Stimulated activated CD8-positive, alpha-beta memory T cell treated with anti-CD3 and anti-CD28 coated beads, Interleukin-7, amount 100 ng/mL, for 1 hour (primary cell): ENCODE measurements at places on chromosomes 3 and 15.

- no peak for DNase-seq
These were observed 190.3 kb downstream of the OPA1 start for GRCh38 chr3:193783166-193783896.

- DNase-seq: no peak
These were observed 43.6 kb upstream of the ATP2B2 start for GRCh38 chr3:10548992-10549391.

- DNase-seq: no peak
These were observed 445.6 kb upstream of the RBMS3 start for GRCh38 chr3:28835249-28835648.

DNA sequence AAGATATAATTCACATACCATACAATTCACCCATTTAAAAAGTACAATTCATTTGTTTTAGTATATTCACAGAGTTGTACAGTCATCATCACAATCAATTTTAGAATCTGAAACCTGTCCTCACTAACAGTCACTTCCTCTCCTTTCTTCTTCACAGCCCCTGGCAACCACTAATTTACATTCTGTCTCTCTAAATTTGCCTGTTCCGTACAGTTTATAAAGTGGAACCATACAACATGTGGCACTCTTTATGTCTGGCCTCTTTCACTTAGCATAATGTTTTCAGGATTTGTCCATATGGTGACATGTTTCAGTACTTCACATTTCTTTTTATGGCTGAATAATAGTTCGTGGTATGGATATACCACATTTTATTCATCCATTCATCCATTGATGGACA is 22.7 kb downstream of the ERICH6 start:
- DNase-seq: no peak

DNA sequence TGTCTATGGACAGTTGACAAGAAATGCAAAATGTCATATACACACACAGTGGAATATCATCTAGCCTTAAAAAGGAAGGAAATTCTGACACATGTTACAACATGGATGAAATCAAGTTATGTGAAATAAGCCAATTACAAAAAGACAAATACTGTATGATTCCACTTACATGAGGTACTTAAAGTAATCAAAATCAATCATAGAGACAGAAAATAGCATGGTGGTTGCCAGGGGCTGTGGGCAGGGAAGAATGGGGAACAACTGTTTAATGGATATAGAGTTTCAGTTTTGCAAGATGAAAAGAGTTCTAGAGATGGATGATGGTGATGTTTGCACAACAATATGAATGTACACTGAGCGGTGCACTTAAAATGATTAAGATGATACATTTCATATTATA is 613.8 kb upstream of the ZNF385D start:
- no peak for DNase-seq

- DNase-seq: no peak
These were observed 844.3 kb upstream of the SEMA6D start for GRCh38 chr15:46872981-46873330.

- no peak for DNase-seq
These were observed 701.8 kb downstream of the ZPLD1 start for GRCh38 chr3:103136621-103137020.

DNA sequence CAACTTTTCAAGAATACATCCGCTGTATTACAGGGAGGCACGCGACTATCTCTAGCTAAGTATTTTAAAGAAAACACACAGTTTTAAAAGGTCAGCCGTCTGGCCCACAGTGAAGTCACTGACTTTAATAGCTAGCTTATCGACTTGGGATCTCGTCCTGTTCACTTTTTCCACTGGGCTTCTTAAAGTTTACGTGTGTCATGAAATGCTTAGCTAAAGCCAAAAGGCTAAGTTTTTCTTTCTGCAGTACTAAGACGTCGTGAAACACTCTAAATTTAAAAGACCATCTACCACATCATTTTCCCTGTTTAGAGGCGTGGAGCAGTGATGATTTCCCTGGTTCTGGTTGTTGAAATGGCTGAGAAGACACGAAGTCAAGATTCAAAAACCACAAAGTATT is 27.1 kb downstream of the LRIG1 start:
- no peak for DNase-seq

GRCh38 chr15:73882761-73883419 is 9.5 kb downstream of the TBC1D21 start:
- no peak for DNase-seq

DNA sequence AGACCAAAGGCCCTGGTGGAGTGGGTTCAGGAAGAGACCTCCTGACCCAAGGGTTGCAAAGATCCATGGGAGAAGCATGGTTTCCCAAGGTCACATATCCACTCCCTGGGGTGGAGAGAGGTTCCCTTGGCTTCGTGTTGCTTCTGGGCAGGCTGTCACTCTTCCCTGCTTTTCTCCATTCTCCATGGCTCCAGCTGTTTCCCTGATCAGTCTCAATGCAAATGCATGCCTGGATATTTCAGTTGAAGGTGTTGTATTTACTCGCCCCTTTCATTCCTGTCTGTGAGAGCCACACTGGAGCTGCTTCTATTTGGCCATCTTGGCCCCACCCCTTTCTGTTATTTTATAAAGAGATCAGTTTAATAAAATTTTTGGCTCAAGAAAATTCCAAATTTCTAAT is 95.0 kb upstream of the PLSCR4 start:
- no peak for DNase-seq

DNA sequence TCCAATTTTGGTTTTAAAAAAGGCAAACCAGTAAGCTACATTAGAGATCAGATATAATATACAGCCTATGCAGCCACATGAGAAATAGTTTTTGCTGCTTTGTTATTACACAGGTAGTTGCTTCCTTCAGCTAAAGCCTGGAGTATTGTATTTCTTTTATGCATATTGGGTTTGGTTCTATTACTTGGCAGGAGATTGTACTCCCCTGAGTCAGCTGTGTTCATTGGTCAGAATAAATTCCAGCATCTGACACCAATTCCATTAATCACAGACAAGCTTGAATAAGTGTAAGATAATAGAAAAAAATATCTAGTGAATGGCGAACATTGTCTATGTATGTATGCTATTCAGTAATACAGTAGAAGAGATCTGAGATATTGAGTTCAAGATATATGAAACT is 26.1 kb upstream of the ZCWPW2 start:
- no peak for DNase-seq

GRCh38 chr15:74315626-74316025 is 51.8 kb downstream of the CYP11A1 start:
- DNase-seq: no peak

- no peak for DNase-seq
These were observed 36.4 kb upstream of the ATP2C1 start for GRCh38 chr3:130857336-130858026.

DNA sequence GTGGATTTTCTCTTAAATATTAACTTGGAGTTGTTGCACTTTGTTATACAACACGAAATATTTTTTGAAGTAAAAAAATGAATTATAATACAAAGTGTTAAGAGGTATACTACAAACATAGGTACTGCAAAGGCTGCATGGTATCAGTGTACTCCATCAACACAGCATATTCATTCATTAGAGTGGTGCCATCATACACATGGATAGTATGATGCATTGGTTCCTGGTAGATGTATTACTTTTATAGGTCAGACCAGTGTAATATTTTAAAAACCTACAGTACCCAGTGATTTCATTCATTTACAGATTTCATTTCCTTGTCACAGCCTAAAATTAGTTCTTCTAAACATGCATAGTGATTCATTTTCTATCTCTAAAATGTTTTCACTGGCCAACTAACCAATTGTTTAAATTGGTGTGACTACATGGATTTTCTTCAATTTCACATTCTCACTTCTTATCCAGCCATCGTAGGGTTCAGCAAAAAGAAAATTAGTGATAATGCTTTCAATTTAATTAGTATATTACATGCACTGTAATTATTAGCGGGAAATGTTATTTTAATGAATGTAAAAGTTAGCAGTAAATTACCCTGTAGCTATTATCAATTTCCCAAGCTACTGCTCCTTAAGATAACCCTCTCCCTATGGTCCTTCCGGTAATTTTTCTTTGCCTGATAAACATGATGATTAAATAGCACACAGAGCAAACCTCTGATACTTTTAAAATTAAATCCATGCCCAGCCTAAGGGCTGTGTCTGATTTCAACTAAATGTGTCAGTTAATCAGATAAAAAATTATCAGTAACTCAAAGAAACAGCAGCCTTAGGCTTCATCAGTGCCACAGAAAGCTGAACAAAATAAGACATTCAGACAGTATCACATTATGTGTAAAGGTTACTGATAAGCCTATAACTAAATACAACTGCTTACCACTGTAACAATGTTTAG is 68.4 kb downstream of the DPH6 start:
- DNase-seq: no peak

DNA sequence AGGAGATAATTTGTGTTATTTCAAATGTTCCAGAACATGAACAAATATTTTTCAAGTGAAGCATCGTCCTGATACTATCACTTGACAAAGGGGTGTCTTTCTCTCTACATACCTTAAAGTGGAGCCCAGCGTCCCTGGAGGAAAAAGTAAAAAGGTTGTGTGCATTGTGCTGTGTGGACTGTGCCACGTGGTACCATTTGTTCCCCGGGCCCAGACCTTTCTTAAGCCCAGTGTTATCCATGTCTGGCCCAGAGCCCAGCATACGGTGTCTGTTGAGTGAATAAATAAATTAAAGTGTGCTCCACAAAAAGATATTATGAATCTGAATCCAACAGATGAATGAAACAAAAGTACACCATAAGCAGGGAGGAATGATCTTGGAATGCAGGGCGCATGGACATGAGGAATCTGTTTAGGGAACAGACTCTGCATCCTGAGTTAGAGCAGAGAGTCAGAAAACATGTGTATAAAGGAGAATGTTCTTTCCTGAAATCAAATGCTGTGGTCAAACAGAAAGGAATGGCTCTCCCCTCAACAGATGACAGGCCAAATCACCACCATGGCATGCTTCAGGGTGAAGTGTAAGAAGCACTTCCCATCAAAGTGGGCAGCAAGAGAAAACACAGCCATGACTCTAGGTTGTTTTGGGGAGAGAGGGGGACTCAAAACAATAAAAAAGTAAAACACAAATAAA is 8.1 kb upstream of the PRSS50 start:
- DNase-seq: no peak

GRCh38 chr15:55168350-55168974 is 28.3 kb downstream of the RSL24D1 start:
- DNase-seq: no peak

DNA sequence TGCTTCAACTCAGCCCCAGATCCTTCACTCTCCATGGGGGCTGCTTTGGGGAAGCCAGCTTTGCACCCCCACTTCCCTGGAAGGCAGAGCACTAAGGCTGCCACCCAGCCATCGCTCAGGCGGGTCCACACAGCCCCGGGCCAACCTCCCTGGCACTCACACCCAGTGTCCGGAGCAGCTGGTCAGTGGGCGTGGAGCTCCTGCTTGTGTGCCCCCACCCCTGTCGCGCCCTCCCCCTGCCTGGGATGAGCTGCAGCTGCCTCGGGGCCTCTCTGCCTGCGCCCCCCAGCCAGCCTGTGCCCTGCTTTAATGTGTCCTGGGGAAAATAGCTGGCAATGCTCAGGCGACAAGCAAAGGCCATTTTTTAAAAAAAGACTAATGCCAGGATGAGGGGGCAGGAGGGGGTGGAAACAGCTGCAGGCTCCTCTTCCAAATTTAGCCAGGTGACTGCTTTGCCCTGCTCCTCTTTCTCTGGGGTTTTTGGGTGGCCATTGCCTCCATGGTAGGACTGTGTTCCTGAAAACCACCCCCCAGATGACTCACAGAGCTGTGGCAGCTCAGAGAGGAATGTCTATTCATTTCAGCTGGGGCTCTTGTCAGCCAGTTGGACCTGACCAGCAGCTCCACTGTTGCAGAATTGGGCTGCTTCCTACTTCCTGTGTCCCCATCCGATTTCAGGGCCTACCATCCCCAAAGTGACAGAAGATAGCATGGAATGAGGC is 65.0 kb downstream of the CEMIP start:
- DNase-seq: no peak

GRCh38 chr3:156535162-156535627 is 19.7 kb downstream of the SSR3 start:
- DNase-seq: no peak

DNA sequence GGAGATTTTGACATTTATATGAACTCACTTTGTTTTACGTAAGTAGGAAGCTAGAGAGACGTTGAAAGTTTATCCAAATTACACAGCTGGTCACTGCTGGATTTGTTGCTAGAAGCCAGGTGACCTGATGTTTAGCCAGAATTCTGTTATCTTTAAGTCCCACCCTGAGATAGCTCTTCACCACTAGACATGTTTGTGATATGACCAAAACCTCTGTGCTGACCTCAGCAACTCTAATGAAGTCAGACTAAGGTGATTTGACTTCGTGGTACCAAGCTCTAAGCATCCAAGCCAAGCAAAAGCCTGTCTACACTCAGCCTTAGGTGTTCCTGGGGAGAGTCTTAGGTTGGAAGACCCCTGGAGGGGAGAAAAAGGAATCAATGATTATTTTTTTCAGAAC is 102.4 kb downstream of the ARRDC4 start:
- DNase-seq: no peak

DNA sequence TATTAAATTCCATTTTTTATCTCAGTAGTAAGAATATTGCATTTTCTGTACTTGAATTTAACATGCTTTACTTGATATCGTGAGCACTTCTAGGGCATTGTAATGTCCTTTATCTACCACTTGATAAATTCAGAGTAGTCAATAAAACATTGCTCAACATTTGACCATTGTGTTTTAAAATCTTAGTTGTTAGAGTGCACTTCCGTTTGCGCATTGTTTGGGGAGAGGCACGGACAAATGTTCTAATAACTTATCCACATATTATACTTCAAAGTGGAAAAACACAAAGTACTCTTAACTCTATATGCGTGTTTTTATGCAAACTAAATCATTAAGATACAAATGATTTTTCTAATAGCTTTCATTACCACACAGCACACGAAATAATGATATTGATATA is 419 bp downstream of the FAM227B start:
- DNase-seq: no peak

- DNase-seq: no peak
These were observed 53.4 kb downstream of the ADAMTS9 start for GRCh38 chr3:64634417-64634816.
